ENCODE measurements at places on chromosomes 6 and 20.

DNA sequence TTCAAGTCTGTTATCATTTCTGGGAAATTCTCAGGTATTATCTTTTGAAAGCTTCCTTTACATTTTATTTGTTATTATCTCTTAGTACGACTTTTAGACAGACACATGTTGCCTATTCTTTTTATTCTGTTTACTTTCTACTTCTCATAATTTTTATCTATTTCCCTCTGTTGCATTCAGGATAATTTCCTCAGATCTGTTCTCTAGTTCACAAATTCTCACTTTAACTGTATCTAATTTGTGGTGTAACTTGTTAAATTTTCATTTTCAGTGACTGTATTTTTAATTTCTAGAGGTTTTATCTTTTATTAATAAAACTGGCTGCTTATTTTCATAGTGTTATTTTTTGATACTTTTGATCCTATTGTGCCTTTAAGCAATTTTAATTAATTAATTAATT, 16.0 kb downstream of the ATRN start:
- DNase-seq = no peak

DNA sequence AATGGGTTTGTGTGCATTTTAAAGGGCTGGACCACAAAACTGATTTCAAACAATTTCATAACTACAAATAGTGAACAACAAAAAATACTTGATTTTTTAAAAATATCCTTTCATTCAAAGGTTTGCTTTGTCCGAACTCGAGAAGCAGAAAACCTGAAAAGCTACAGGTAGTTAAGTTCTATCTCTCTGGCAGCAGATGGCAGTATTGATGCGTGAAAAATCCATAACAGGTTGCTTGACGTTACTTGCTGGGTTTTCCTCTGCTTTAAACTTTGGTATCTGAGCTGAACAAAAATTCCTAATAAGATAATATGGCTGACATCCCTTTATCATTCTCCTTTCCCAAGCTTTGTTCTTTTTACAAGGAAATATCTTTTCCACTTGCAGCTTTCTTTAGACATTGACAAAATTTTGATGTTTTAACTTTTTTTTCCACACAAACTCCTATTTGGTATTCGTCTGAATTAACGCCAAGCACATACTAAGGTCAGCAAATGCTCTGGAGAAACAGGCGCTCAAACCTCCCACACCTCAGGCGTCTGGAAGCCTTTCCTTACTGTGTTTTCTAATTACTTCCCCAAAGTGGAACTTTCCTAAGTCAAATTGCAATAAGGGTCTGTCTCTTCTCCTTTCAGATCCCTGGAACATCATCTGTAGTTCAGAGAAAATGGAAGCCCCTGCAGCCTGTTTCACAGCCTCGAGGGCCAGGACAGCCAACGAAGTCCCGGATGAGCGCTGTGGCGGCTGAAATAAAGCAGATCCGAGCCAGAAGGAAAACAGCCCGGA, 50.3 kb upstream of the GFRAL start:
- DNase-seq = no peak

DNA sequence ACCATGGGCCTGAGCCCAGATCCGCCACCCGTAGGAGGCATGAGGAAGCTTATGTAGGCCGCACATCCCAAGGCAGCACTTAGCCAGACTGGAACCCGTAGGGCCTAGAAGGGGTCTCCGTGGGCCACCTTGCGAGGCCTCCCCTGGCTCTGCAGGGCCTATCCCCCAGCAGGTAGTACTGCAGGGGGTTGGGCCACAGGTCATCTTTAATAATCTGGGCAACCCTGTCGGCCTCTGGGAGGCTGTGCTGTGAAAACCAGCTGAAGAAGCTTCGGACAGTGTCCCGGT, 18.5 kb downstream of the PLAGL2 start:
- DNase-seq = no peak

- no peak for DNase-seq
These were observed 599 bp upstream of the PSORS1C1 start for GRCh38 chr6:31113861-31114540.

- no peak for DNase-seq
These were observed 898.0 kb upstream of the EYS start for GRCh38 chr6:66605011-66605410.

GRCh38 chr6:5325173-5325572, 63.9 kb downstream of the FARS2 start:
- no peak for DNase-seq

DNA sequence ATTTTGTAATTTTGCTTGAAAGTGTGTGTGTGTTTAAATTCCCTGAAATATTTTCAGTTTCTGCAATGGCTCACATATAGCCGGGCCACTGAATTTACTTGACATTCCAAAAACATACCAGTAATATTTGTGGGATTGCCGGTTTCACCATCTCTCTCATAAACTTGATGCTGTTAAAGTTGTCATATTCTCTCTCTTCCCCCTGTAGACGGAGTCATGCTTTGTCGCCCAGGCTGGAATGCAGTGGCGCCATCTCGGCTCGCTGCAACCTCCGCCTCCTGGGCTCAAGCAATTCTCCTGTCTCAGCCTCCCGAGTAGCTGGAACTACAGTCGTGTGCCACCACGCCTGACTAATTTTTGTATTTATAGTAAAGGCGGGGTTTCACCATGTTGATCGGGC, 122.1 kb downstream of the TIAM2 start:
- no peak for DNase-seq

GRCh38 chr20:22576273-22576672, 8.1 kb downstream of the FOXA2 start:
- no peak for DNase-seq

DNA sequence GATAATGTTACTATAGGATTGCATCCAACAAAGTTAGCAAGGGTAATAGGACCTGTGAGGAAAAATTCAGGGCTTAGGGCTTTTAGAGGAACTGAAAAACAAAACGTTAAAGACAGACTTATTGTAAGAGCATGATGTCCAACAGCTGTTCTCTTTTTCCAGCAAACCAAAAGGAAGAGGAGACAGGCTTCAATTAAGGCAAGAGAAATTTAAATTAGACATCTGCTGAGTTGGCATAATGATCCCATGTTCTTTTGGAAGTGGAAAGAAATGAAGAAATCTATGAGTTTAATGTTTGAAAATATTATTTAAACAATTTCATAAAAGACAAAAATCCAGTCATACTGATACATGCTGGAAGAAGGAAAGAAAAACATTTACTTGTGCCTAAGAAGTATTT, 95.7 kb upstream of the HMGCLL1 start:
- no peak for DNase-seq

DNA sequence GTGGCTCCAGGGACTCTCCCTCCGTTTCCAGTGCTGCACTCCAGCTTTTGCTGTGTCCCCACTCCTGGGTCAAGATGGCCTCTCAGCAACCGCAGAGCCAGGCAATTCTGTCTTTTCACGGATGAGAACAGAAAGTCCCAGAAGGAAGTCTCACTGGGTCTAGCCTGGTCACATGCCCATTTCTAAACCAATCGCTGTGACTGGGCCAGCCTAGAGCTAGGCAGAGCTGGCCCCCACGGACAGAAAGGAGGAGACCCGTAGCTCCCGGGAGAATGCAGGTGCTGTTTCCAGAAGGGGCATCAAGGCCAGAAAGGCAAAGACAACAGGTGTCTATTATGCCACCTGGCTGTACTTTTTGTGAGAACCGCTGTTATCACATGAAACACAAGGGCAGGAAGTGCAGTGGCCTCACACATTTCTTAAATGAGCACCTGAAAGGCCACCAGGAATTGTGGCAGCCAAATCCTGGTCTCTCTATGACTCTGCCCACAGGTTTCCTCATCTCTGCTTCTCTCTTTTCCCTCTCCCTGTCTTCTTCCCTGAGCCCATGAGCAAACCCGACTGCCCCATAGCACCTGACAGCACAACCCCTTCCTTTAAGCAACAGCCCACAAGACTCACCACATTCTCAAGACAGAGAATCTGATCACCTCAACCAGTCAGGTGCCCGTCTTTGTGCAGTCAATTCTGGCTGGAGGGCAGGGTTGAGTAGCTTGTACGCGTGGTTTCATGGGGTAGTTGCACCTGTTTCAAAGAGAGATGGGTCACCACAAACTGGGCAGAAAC, 37.1 kb upstream of the B4GALT5 start:
- DNase-seq = no peak

DNA sequence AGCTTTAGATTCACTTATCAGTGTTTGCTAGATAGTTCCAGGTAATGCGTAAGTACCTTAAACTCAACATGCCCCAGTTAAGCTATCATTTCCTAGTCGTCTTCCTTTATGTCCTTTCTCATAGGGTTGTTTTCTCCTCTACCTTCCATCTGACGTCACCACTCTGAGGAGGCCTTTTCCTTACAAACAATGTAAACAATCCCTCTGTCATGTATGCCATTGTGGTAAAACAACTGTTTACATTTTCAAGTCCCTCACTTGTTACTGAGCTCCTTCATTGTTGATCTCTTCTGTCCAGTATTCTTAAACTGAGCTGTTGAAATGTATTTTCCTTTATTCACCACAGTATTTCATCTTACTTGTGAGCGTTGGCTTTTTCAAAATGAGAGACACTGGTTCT, 45.4 kb upstream of the PLCG1 start:
- DNase-seq = no peak

GRCh38 chr6:43715056-43715788, 27.6 kb upstream of the MRPS18A start:
- DNase-seq = no peak

DNA sequence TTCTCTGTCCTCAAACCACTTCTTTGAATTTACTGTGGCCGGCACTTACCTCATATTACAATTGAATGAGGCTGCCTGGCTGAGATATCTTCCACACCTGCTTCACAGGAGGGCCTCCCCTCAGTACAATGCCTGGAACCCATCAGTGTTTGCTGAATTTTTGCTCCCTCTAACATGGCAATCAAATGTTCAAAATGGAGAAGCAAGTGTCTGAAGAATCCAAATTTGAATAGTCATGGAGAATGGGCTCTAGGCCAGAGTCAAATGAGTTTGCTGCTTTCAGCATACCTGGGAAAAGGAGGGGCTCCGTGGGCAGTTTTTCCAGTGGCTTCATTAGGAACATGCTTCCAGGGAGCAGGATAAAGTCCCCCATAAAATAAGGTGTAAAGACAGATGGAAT, 564.8 kb downstream of the UTRN start:
- DNase-seq = no peak

GRCh38 chr20:50720026-50720425, 11.4 kb upstream of the PARD6B start:
- DNase-seq = no peak

GRCh38 chr6:139398658-139399057, 24.2 kb upstream of the CITED2 start:
- no peak for DNase-seq

DNA sequence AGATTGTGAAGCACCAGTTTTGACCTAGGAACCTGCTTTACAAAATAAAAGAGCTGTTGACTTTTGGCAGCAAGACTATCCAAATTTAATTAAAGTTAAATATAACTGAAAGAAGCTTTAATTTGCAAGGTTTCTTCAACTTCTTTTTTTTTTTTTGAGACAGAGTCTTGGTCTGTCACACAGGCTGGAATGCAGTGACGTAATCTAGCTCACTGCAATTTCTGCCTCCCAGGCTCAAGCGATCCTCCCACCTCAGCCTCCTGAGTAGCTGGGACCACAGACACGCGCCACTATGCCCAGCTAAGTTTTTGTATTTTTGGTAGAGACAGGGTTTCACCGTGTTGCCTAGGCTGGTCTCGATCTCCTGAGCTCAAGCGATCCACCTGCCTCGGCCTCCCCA, 13.7 kb upstream of the CSE1L start:
- DNase-seq = no peak

DNA sequence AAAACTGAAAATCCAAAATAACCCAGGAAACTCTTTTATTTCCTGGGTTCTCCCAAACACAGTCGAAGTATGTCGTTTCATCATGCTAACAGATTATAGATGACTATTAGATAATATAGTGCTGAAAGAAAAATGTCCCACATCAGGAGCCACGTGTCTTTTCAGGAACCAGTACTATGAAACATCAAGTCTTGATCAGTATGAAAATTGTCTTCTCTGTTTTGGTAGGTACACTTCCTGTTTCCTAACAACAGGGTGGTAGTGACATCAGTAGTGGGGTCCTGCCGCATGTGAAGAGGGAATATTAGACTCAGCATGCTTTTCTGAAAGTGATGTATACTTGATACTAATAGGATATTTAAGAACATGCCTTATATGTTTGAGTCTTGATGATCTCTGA, 136.7 kb downstream of the HIVEP1 start:
- no peak for DNase-seq

- DNase-seq = no peak
These were observed 131.2 kb upstream of the RIN2 start for GRCh38 chr20:19626896-19627295.

GRCh38 chr6:134519465-134519864, 201.6 kb upstream of the SGK1 start:
- peak; percentile 7 for DNase-seq

DNA sequence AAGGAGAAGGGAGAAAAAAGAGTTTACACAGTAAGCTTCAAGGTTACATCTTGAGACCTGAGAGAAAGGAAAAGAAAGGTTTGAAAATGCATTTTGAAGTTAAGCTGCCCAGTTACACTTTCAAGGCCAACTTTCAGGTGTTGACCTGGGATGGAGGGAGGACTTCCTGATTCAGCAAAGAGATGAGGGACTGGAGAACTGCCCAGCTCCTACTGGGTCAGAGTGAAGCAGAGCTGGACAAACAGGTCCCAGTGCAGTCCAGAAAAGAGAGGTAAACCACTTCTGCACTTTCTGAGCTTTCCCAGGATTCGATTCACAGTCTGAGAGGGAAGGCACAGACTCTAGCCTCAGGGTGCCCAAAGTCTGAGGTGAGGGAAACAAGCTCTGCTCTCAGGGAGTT, 6.0 kb upstream of the TJAP1 start:
- no peak for DNase-seq

GRCh38 chr6:54308986-54309315, 710 bp downstream of the TINAG start:
- DNase-seq = no peak

DNA sequence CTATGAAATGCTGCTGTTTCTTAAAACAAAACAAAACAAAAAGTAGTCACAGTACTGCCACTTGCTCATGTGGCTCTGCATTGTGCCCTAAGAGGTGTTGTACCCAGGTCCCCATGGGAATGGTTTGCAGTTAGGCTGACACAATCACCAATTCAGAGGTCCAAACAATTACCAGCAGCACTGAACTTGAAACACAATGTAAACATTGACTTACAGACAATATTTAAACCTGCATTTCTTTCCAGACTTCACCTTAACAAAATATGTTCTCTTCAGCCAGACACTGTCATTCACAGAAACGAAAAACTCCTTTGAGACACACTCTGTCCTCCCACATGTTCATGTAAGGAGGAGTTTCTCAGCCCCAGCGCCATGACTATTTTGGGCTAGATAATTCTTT, 206.8 kb upstream of the ARG1 start:
- no peak for DNase-seq

DNA sequence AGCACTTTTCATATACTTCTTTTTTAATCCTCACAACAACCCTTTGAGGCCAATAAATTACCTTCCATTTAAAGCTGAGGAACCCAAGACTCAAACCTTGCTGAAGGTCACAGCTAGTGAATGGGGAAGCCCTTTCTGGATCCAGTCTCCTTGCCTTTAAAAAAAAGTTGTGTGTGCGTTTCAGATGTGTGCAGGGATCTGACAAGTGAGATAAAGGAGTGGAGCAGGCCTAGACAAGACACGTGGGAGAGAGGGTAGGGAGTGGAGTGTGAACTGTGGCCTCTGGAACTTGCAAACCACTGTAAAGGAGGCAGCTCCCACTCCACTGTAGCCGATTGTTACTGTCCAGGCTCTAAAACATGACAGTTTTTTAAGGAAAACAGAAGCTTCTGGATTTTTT, 1.9 kb downstream of the KLHL32 start:
- no peak for DNase-seq
